ENCODE measurements at places on chromosomes 3 and 15.

- no peak for DNase-seq
Observed at GRCh38 chr15:81160312-81161159, 26.5 kb downstream of the CFAP161 start.

GRCh38 chr15:72680931-72681330 lies 5.1 kb downstream of the HIGD2B start:
- no peak for DNase-seq

GRCh38 chr3:64099316-64099715 lies 76.0 kb upstream of the PSMD6 start:
- DNase-seq, result no peak

GRCh38 chr3:179452176-179452564 lies 900 bp upstream of the GNB4 start:
- no peak for DNase-seq

All from endothelial cell (in vitro differentiated cells).